Inflammatory macrophage treated with lipopolysaccharide for 4 hours (primary cell): ENCODE measurements at places on chromosomes 13 and 19.

- peak; percentile 57 for DNase-seq
Observed at GRCh38 chr13:46170687-46171086, 11.3 kb downstream of the LCP1 start.

DNA sequence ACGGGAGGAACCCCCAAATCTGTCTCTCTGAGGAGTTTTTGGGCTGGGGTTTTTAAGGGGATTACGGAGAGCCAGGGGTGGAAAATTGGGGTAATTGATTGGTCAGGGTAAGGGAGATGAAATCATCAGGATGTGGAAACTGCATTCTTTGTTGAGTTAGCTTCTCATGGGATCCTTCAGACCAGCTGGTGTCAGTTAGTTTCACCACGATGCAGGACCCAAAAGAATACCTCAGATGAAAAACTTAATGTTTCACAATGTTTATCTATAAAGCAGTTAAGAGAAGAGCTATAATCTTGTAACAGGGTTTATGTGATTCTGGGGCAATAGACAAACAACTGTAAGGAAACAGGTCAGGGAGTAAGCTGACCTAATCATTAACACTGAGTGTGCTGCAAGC lies 230.8 kb downstream of the POU4F1 start:
- DNase-seq: no peak

DNA sequence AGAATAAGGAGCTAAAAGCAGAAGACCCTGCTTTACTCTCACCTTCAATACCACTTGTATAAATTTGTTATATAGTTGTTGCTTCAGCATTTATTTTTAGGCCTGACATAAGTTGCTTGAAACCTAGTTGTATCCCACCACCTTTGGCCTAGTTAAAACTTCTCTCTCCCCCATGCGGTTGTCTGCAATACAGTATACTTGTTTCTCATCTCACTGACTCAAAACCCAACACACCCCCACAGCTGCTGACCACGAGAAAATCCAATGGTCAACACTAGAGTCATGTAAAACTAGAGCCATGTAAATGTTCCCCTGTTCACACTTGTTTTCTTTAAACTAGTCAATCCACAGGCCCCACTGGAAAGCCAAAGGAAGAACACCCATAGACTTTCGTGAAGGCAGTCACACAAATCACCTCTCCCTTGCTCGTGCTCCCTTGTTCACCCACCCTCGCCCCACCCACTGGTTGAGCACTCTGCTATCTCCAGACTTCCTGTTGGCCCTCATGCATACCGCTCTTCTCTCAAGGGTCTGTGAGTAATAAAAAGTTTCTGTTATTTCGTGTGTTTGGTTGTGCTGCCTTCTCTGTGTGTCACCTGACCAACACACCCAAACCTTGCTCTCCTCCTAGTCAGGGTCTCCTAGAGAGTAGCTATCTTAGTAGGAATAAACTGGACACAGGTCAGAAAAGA lies 12.9 kb upstream of the CCDC169 start:
- DNase-seq: peak; percentile 45

GRCh38 chr19:28701491-28701890 lies 511.5 kb downstream of the UQCRFS1 start:
- no peak for DNase-seq

DNA sequence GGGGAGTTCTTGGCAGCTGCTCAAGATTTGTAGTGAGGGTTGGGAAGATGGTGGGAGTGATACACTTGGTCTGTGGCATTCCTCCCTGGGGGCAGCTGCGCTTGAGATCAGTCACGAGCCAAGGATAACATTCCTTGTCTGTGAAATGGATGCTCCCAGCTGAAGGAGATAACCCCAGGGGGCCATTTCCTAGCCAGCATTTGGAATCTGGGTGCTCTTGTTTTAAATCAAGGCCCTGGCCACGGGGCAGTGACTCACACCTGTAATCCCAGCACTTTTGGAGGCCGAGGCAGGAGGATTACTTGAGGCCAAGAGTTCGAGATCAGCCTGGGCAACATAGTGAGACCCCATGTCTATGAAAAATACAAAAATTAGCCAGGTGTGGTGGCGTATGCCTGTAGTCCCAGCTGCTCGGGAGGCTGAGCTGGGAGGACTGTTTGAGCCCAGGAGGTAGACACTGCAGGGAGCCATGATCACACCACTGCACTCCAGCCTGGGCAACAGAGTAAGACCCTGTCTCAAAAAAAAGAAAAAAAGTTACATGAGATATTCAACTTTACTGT lies 4.6 kb downstream of the PKN1 start:
- no peak for DNase-seq

- DNase-seq: no peak
Observed at GRCh38 chr19:17965370-17966128, 1.4 kb upstream of the KCNN1 start.

- DNase-seq: no peak
Observed at GRCh38 chr19:18051887-18052286, 34.8 kb downstream of the IL12RB1 start.

DNA sequence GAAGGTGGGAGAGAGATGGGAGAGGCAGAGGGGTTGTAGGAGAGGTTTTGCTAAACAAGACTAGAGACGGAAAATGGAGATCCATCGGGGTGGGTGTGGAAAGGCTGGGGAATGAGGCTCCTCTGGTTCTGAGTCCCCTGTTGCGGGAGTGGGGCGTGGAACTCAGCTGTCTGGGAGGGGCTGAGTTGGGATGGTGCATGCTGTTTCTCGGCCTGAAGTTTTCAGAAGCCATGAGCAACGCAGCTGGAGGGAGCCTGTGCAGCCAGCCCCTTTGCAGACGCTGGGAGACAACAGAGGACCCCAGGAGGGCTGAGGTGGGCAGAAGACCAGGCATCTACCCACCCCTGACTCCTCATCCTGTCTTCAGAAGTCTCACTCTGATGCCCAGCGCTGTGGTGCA lies 7.4 kb upstream of the GIPR start:
- DNase-seq: no peak

GRCh38 chr19:54387991-54388801 lies 23.5 kb upstream of the LAIR1 start:
- DNase-seq: peak; percentile 76

- DNase-seq: no peak
Observed at GRCh38 chr19:14603990-14604387, 21.1 kb downstream of the CLEC17A start.

DNA sequence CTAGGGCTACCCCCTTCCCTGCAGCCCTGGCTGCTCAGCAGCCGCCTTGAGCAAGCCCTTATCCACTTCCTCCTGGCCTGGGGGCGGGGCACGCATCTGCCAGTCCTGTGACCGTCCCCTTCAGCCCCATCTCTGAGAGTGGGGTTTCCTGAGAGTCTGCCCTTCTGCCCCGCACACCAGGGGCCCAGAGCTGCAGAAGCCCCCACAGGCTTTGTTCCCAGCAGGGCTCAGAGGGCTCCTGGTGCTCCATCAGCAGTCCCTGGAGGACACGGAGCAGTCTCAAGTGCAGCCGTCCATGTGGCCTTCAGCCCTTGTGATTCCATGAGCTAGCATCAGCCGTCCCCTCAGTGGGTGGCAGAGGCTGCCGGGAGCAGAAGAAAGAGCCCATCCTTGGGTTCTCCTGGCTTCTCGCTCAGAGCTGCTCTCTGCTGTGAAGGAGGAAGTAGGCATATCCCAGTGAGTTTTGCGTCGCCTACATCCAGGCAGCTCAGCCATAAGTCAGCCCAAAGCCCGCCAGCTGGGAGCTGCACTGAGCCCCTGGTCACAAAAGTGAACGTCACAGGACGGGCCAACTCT lies 16.3 kb downstream of the MYO9B start:
- peak; percentile 90 for DNase-seq

- DNase-seq: peak; percentile 65
Observed at GRCh38 chr19:40831502-40832430, 18.5 kb downstream of the CYP2A6 start.

- no peak for DNase-seq
Observed at GRCh38 chr19:1396019-1396767, 5.1 kb downstream of the GAMT start.

GRCh38 chr13:58165617-58166016 lies 534.1 kb downstream of the PCDH17 start:
- DNase-seq: no peak

DNA sequence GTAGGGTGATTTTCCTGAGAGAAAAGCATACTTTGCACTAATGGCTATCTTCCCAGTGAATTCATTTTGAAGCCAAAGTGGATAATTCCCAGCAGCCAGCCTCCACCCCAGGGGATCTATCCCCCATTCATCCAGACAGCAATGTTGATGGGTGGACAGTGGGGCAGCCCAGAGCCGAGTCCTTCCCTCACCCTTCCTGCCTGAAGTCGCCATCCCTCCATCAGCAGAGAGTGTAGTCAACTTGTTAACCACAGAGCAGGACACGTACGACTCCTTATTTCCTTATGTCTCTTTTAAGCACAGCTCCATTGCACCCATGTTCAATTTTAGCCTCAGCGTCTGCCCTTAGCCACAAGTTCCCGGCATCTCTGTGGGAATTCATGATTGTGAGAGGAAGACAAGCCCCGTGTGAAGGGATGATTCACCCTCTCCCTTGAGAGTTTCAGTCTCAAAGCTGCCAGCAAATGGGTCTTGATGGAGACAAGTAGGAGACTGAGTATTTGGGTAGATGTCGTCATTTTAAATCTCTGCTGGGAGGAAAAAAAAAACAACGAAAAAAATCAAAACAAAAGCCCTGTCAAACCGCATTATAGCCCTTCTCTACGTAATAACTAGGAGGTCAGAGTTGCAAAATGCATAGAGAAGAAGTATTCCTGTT lies 58.3 kb upstream of the MEDAG start:
- peak; percentile 40 for DNase-seq

DNA sequence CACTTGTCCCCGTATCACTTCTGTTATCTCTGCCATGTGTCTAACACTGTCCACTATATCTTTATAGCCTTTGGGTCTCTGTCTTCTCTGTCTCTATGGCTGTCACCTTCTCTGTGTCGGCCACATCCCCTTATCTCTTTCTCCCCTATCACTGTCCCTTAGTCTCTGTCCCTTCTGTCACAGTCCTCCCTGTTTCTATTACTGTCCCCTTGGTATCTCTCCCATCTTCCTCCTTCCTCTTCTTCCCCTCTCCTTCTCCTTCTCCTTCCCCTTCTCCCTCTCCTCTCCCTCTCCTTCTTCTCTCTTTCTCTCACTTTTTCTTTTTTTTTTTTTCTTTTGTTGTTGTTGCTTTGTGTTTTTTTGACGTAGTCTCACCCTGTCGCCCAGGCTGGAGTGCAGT lies 34.7 kb upstream of the LRRC4B start:
- no peak for DNase-seq

- DNase-seq: no peak
Observed at GRCh38 chr19:6035026-6035425, 57.1 kb upstream of the RANBP3 start.

GRCh38 chr13:105984236-105984635 lies 551.2 kb downstream of the EFNB2 start:
- DNase-seq: no peak

DNA sequence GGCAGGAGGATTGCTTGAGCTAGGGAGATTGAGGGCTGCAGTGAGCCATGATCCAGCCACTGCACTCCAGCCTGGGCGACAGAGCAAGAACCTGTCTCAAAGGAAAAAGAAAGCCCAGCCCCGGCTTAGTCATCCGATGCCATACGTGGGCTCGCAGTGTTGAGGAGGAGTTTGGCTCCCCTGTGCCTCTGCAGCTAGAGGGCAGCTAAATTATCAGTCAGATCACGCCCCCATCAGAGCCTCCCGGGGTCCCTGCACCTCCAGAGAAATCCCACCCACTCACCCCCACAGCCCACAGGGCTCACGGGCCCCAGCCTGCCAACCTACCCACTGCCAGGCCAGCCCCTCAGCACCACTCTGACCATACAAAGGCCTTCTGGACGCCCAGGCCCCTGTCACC lies 27.6 kb downstream of the MAU2 start:
- DNase-seq: no peak

- DNase-seq: no peak
Observed at GRCh38 chr13:99385940-99386339, 78.7 kb upstream of the GPR183 start.

DNA sequence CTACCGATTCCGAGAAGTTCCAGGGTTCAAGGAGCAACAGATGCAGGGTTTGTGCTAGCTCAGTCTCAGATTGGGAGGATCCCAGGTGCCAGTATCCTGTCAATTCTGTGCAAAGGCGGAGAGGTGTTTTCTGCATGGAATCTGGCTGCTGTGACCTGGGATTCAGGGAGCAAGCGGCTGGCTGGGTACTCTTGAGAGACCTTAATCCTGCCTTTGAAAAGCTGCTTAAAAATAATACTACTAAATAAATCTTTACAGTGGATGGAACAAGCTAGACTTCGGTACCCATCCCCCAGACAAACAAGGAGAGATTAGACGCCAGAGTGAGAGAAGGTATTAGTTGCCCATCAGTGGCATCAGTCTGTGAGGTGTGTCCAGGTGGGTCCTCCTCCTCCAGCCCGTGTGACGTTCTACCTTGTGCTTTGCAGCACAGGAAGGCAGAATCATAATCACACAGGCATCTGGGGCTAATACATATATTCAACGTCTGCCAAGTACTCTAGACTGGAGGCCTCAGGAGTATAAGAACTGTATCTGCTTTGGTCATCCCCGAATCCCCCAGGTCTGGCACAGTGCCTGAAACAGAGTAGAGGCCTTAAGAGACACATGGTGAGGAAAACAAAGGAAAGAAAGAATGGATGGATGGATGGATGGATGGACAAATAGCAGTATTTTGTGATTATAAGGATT lies 230.6 kb downstream of the ZNF536 start:
- DNase-seq: no peak

GRCh38 chr13:49567491-49567890 lies 17.9 kb downstream of the RCBTB1 start:
- no peak for DNase-seq

GRCh38 chr19:27860309-27860934 lies 1352.5 kb downstream of the UQCRFS1 start:
- DNase-seq: no peak

- DNase-seq: no peak
Observed at GRCh38 chr13:90934741-90935140, 412.7 kb upstream of the MIR17HG start.

DNA sequence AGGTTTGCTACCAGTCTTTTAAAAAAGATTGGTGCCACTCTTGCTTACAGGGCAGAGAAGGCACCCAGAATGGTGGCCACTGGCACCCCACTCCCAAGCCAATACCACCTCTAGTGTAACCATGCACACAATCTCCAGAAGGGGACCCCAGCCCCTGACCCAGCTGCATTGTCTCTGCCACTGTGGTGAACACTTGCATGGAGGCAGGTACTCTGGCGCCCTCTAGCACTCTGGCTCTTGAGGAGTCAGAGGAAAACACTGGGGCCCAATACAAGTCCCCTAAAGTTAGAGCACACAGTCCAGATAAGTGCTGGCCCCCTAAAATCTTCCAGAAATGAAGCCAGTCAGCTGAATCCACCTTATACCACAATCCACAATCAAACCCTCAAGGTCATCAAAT lies 6.0 kb downstream of the ERVV-1 start:
- no peak for DNase-seq

DNA sequence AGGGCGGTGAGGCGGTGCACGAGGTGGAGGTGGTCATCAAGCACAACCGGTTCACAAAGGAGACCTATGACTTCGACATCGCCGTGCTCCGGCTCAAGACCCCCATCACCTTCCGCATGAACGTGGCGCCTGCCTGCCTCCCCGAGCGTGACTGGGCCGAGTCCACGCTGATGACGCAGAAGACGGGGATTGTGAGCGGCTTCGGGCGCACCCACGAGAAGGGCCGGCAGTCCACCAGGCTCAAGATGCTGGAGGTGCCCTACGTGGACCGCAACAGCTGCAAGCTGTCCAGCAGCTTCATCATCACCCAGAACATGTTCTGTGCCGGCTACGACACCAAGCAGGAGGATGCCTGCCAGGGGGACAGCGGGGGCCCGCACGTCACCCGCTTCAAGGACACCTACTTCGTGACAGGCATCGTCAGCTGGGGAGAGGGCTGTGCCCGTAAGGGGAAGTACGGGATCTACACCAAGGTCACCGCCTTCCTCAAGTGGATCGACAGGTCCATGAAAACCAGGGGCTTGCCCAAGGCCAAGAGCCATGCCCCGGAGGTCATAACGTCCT lies 9.4 kb upstream of the PROZ start:
- DNase-seq: no peak
